ENCODE measurements at places on chromosomes 3 and 15.

DNA sequence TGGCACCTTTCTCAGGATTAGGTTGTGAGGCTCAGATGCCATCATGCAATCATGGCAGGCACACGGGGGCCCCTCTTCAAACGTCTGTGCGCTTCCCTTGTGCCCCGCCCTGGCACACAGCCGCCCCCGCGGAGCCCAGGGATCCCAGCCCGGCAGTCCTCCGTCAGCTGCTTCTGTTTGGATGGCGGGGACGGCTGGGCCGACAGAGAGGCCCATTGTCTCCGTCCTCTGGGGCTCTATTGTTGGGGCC, 849 bp upstream of the HDAC11 start:
- DNase-seq: no peak

DNA sequence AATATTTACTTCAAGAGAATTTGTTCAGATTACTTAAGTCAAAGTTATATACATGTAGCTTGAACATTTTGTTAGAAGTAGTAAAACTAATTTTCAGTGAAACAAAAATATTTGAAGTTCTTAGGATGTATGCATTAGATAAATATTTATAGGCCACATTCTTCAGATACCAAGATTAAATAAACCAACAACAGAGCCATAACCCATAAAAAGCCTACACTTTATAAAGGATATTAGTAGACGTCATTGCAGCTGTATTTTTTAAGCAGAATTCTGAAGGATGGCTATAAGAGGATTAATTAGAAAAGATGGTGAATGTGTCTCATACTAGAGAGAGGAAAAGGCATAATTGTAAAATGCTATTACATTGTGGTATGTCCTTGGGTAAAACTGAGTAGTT, 449.7 kb upstream of the ALCAM start:
- no peak for DNase-seq

- no peak for DNase-seq
Measured at GRCh38 chr15:58392141-58392540, 39.6 kb upstream of the LIPC start.

- DNase-seq: no peak
Measured at GRCh38 chr15:62816342-62817069, 226.0 kb upstream of the TPM1 start.

DNA sequence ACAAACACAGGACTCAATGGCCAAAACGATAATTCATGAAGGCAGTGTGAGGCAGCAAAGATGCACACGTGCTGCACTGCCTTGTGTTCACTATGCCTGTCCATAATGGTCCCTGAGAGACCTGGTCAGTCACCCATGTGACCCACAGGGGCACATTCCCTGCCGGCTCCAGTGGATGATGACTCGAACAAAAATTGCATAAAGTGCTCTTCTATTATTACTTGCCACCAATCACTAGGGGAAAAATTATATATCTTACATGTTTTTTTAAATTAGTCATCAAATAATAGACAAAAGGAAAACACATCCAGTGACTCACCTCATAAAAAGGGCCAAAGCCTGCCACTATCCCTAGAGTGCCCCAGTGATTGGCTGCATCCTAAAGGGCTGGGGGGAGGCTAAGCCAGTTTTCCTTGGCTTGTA, 47.5 kb downstream of the UBP1 start:
- no peak for DNase-seq

- DNase-seq: no peak
Measured at GRCh38 chr3:51982352-51982837, 940 bp upstream of the ACY1 start.

DNA sequence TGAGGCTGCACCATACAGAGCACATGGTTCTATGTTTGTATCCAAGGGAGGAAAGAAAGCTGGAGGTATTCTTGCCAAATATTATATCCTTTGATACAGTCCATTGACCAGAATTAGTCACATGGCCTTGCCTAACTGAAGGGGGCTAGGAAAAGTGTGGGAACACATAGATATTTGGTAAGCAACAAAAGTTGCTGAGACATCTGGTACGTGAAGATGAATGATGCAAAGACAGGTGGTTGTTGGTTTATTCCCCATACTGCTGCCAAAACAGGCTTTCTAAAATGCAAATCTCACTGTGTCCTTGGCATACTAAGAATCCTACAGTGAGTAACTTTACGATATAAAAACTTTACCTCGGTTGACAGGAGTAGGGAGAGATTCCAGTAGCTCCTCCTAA, 162.2 kb downstream of the VGLL3 start:
- DNase-seq: no peak

DNA sequence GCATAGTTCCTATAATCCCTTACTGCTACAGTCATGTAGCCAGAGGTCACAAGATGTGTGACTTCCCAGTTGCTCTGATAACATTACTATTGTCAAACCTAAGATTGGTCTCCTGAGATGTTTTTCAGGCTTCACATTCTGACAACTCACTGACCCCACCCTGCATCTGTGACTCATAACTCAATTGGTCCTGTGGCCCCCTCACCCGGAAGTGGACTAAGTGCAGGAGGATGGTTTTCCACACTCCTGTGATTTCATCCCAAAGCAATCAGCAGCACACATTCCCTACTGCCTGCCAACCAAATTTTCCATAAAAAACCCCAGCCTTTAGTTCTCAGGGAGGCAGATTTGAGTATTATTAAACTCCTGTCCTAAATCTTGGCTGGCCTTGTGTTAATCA, 564.9 kb upstream of the ZNF385D start:
- no peak for DNase-seq

DNA sequence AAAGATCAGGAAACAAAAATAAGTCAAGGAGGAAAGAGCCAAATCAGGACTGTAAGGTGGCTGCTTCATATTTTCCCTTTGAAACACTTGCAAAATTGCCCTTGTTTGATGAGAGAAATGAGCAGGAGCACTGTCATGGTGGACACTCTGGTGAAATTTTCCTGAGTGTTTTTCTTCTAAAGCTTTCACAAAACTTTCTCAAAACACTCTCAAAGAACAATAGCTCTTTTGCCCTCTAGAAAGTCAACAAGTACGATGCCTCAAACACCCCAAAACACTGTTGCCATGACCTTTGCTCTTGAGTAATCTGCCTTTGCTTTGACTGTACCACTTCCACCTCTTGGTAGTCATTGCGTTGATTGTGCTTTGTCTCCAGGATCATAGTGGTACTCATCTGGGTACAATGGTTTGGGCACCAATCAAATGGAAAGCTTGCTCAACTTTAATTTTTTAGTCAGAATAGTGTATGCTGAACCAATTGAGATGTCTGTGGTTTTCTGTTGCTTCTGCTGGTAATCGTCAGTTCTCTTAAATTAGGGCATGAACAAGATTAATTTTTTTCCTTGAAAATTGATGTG, 13.2 kb upstream of the MITF start:
- no peak for DNase-seq

GRCh38 chr15:31352911-31353811, 26.5 kb downstream of the KLF13 start:
- peak; percentile 39 for DNase-seq

GRCh38 chr3:64591615-64592014, 96.2 kb downstream of the ADAMTS9 start:
- DNase-seq: no peak

GRCh38 chr15:68252925-68253534, 23.5 kb upstream of the CLN6 start:
- no peak for DNase-seq

DNA sequence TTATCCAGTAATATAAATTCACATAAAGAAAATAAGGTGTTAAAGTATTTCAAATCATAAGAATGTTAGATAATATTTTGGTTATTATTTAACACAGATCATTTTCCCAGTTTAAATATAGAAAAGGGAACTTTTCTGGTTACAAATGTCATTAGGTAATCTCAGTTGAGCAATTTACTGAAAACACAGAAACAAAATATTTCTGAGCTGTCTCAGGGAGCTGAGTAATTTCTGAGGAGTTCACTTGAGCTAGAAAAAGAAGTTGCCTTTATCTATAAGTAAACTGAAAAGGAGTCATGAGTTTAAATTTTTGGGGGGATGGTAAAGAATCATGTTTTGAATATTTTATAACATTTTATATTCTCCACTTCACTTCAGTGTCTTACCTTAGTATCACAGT, 855.4 kb upstream of the ARPP21 start:
- no peak for DNase-seq

GRCh38 chr15:69608661-69609060, 156.0 kb downstream of the RPLP1 start:
- DNase-seq: no peak

DNA sequence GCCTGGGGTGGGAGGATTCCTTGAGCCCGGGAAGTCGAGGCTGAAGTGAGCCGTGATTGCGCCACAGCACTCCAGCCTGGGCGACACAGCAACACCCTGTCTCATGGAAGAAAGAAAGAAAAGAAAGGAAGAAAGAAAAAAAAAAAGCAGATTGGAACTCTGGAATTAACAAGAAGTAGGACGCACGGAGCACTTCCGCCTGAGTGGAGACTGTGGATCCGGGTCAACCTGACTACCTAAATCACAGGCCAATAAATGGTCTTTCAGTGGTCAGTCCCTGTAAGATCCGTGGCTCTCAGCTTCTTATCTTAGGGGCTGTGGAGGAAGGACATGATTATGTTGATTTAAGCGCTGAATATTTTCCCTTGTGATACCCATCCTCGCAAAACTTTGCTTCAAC, 2.4 kb upstream of the PPARG start:
- DNase-seq: no peak

GRCh38 chr3:184133840-184134745, 1.1 kb upstream of the EIF2B5 start:
- DNase-seq: no peak

GRCh38 chr15:89356634-89357298, 22.1 kb upstream of the POLG start:
- no peak for DNase-seq

DNA sequence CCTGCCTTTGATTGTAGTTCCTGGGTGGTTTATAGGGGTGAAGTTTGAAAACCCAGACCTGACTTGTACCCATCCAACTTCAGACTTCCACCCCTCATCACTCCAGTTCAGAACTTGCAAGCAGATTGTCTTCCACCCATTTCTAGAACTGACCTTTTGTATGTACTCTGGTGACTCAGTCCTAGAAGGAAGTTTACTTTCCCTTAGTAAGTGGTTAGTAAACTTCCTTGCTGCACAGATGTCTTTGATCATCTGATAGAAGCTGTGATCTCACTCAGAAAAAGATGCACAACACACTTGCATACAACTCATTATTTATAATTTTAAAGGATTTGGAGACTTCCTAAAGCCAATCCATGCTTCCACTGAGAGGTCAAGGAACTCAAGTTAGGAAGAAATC, 368.0 kb downstream of the MFSD1 start:
- DNase-seq: no peak

GRCh38 chr15:69080295-69081248, 66.1 kb downstream of the NOX5 start:
- DNase-seq: no peak

- DNase-seq: no peak
Measured at GRCh38 chr3:69817988-69818387, 78.7 kb downstream of the MITF start.

GRCh38 chr3:132536442-132537153, 60.5 kb upstream of the ACKR4 start:
- no peak for DNase-seq

DNA sequence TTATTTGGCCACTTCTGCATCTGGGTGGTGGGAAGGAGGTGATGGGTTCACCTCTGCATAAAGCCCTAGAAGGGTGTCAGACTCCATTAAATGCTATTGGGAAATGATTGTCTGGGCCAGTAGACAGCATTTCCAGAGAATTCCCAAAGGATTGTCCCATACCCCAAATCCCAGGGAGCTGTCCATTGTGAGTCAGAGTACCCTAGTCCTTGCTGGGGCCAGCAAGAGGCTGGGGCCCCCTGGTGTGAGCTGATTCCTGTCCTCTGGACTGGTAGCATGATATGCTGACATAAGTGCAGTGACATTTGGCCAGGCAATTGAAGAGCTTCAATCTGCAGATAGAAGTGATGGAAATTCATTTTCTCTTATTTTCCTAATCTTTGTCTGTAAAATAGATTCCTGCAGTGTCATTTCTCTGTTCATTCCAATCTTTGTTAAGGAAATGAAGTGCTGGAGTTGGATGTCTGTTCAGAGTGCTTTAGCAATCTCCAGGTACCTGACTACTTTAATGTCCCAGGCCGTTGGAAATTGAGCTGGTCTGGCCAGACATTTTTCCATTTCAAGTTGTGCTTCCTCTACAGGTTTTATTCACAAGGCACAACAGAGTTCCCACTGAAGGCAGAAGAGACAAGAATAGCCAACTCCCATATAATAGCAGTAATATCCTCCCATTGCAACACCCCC, 91.2 kb downstream of the RPLP1 start:
- DNase-seq: no peak

- DNase-seq: no peak
Measured at GRCh38 chr3:147160984-147161383, 245.4 kb downstream of the ZIC4 start.

DNA sequence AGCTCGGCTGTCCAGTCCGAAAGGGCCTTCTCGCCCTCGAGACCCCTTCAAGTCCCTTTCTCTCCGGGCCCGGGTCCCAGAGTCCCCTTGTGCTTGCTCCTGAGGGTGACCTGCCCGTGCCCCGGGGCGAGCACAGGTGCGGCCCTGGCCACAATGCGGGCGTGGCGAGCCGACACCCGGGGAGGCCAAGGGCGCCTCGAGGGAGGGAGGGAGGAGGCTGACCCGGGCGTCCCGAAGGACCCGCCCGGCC, 810 bp upstream of the MEF2A start:
- no peak for DNase-seq

DNA sequence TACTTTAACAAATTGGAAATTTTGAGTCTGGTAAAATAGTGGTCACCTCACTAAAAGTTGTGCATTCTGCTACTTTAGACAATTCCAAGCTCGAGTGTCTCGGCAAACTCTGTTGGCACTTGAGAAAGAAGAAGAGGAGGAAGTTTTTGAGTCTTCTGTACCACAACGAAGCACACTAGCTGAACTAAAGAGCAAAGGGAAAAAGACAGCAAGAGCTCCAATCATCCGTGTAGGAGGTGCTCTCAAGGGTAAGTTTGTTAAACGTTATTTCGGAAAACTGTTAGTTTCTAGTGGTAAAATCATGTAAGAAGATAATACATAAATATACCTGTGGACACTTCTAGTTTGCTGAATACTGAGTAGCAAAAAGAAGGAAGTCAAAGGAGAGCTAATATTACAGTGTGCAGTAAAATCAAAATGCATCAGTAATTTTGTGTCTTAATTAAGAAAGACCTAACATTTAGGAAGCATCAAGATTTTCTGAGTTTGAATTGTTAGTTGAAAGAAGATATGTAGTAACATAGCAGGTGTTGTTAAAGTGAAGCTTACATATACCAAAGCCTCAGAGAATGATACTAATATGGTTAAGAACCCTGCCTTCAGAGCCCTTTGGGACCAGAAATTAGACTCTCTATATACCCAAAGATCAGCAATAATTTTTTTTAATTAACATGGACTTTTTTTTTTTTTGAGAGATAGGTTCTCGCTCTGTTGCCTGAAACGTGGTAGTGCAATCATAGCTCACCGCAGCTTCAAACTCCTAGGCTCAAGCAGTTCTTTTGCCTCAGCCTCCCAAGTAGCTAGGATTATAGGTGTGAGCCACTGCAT, 23.0 kb downstream of the BUB1B start:
- no peak for DNase-seq

GRCh38 chr15:98221577-98221976, 261.1 kb downstream of the ARRDC4 start:
- DNase-seq: no peak

Measured in activated CD8-positive, alpha-beta memory T cell treated with anti-CD3 and anti-CD28 coated beads for 4 hours (primary cell).